ENCODE measurements at places on chromosomes 1 and 21. TPM values are rescaled to one million over a fixed set of nuclear protein-coding genes. Genes with fewer than 3 reads are reported as not detected.

DNA sequence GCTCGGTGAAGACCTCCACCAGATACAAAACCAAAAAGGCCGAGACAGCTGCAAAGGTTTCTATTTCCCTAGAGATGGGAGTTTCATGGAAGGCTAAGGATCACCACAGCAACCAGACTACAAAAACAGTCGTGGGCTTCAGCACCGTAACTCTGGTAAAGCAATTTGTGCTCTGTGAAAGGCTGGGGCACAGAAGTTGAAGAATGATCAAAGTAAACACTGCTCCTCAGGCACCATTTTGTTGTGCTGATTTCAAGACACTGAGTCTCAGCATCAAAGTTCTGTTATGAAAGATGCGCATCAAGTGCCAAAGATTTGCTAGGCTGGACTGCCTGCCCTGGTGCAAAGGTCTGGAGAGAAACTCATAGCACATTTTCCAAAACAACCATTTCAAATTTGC lies 116.2 kb downstream of the TGFBR3 start:
- DNase-seq = no peak

Gene PLEKHN1
- 1.7 TPM for total RNA-seq

Gene LCE3D
- not detected for total RNA-seq

Gene RBM11
- 1.4 TPM for total RNA-seq

- no peak for DNase-seq
Observed at GRCh38 chr1:56453417-56454078, 125.8 kb downstream of the PLPP3 start.

DNA sequence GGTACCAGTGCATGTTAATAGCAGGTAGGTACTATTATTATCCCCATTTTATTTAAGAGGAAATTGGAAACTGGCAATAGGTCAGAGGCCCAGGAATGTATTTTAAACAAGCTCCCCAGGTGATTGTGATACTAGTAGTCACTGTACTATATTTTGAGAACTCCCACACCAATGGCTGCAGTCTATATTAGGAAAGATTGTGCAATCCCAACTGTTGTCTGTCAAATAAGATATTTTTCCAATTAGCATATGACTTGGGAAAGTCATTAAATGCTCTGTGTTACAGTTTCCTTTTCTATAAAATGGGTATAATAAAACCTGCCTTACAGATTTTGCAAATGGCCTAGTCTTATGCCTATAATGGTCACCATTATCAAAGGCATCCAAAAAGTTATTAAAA lies 94.2 kb upstream of the DMRTA2 start:
- DNase-seq = no peak

GRCh38 chr1:148263906-148264255 lies 111.8 kb upstream of the NBPF11 start:
- DNase-seq = no peak

Gene ARHGAP30
- total RNA-seq = 69.9 TPM

Gene TCP10L
- total RNA-seq = 1.0 TPM

DNA sequence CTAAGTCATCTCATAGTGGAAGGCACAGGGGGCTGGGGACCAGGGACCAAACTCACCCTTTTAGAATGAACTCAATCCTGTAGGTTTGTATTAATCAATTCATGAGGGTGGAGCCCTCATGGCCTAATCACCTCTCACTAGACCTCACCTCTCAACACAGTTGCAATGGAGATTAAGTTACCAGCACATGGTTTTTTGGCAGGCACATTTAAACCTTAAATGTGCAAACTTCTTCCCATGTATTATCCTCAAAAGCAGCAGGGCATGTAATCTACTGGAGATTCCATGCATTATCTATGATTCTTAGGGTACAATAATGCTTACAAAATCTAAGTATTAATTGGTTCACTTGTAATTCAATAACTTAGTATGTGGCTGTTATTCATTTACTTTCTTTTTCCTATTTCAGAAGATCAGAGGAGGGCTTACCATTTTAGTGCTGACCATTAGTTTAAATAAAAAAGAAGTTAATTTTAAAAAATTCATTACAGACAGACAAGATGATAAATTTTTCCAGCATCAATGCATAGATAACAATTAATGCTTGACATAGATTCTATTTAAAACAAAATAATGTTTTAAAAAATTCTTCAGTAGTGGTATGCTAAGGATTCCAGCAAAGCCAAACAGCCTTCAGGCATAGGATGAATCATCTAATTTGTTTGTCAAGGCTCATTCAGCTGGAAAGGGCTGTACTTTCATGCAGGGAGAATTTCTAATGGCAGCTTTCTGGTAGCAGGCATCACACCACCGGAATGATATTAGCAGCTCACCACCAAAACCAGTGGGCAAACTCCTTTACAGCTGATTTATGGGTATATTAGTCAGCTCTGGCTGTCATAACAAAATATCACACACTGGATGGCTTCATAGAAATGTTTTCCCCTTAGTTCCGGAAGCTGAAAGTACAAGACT lies 124.6 kb upstream of the ZNF648 start:
- no peak for DNase-seq

DNA sequence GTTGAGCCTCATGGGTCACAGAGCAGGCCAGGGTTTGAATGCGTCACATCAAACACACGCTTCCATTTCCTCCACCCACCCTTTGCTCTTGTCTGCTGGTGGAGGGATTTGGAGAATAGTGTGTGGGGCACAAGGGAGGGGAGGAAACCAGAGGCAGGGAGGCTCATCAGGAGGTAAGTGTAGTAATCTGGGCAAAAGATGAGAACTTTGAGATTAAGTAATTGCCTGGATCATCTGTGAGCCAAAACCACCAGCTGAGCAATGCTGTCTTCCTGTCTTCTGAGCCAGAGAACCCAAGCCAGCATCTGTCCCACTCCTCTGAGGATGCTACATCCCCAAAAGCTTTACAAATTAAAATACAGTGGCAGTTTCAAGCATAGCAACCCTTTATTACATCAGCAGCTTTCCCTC lies 45.2 kb downstream of the C8B start:
- no peak for DNase-seq

Gene HSPG2
- 104 TPM for total RNA-seq

GRCh38 chr1:108570128-108570527 lies 10.2 kb downstream of the EEIG2 start:
- DNase-seq = no peak

Data from upper lobe of left lung (tissue), 6 donors.